ENCODE measurements at places on chromosomes 1 and 21.

- no peak for DNase-seq
Measured at GRCh38 chr1:26142159-26142558, 16.7 kb upstream of the FAM110D start.

DNA sequence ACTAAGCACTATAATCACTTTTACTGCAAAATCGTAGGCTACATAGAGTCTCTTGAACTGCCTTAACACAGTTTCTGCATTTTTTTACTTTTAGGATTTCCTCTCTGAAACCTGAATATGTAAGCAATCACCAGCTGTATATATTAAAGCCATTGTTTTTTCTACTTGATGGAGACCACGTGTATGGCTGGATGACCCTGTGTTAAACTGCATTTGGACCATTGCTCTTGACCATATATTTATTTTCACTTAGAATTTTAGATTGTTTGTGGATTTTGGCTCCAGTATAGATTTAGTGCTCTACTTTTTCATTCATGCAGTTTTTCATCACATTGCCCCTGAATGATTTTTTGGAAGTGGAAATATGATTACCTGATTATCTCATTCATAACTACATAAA is 320.5 kb upstream of the SGIP1 start:
- no peak for DNase-seq

DNA sequence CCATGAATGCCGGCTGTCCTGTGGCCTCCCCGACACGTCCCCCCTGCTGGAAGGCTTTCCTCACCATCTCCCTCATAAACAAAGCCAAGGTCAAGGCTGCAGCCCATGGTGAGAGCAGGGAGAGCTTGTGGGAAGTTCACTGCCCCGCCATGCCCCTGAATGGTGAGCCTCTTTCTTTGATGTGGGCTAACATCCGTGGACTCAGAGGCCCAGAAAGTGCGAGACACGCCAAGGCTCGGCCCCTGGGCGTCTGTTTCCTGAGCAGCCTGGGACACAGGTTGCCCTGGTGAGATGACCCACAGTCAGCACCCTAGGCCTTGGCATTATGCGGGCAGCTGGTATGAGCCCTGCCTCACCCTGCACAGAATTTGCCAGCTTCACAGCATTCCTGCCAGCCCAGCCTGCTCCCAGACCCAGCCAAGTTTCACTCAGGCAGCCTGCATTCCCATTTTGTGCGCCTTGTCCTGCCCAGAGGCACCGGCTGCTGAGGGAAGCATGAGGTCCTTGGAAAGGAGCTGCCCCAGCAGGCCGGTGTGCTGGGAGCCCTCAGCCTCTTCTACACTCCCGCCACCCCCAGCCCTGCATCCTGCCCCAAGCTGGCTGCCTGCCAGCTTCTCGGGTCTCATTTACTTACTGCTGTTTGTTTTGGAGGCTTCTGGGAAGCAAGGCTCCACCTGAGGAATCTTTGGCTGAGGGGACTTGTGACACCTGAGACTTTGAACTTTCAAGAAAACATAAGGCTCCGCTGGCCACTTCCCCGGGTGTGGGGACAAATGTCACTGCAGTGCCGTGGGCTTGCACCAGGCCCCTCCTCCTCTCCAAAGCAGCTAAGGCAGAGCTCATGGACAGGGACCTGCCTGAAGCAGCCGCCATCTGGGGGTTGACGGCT is 31.9 kb downstream of the NEK2 start:
- no peak for DNase-seq

GRCh38 chr1:224502459-224503160 is 68.0 kb upstream of the WDR26 start:
- DNase-seq: no peak

DNA sequence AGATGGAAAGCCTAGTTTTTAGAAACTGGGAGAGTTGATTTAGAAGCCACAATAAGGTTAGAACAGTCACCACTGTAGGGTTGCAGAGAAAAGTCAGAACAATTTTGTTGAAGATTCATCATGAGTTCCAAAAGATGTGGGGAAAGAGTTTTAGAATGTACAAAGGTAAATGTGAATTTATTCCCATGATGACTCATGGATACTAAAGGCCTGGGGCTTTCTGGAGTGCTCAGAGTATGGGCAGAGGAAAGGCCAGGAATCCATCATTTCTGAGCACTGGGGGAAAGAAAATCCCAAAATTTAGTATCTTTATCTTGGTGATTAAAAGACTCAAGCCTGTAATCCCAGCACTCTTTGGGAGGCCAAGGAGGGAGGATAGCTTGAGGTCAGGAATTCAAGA is 17.8 kb downstream of the YBX1 start:
- DNase-seq: no peak

DNA sequence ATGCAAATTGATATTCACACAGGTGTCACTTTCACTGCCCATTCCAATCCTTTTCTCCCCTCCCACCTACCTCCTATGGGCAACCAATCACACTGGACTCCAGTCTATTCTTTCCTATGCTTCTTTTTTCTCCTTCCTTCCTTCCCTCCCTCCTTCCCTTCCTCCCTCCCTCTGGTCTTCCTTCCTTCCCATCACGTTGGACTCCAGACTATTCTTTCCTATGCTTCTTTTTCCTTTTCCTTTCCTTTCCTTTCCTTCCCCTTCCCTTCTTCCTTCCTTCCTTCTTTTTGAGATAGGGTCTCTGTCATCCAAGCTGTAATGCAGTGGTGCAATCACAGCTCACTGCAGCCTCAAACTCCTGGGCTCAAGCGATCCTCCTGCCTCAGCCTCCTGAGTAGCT is 64.6 kb downstream of the GNG4 start:
- no peak for DNase-seq

DNA sequence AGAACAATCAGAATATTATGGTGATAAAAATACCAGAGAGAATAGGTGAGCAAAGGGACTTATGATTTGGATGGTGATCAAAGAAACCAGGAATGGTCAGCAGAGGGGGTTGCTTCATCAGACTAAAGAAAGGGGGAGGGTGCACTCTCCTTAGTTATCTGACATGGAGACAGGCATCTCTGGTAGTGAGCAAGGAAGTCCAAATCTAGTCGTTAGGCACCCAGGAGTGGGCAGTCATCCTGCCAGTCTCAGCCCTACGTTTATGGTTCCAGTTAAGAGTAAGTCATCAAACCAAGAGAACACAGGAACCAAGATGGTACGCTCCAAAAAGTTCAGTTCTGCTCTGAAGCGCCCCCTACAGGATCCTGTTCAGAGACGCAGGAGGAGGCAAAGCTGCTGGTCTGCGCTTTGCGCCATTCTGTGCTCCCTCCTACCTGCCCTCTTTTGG is 28.6 kb downstream of the EBNA1BP2 start:
- no peak for DNase-seq

Data from T1000 (cell line).